ENCODE measurements at places on chromosomes 12 and 14.

GRCh38 chr12:80168936-80169335, 69.6 kb downstream of the OTOGL start:
- DNase-seq: no peak

GRCh38 chr14:76948213-76948947, 80.1 kb downstream of the IRF2BPL start:
- no peak for DNase-seq

DNA sequence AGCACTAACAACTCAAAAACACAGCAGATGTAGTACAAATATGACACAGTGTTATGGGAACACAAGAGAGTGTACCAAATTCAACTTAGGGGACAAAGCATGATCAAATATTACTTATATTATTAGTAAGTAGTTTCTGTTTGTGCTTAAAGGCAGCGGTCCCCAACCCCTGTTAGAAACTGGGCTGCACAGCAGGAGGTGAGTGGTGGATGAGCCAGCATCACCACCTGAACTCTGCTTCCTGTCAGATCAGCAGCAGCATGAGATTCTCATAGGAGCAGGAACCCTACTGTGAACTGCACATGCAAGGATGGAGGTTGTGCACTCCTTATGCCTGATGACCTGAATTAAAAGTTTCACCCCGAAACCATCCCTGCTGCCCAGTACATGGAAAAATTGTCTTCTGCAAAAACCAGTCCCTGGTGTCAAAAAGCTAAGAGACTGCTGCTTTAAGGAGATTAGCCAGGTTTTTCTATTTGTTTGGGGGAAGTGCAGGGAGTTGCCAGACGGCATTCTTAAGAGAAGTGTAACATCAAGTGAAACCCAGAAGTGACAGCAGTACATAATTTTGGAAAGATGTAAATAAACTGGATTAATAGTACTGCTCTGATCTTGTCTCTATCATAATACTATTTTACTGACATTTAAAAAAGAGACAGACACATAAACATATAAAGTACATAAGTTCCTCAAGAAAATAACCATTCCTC, 26.7 kb downstream of the GTF2A1 start:
- no peak for DNase-seq

DNA sequence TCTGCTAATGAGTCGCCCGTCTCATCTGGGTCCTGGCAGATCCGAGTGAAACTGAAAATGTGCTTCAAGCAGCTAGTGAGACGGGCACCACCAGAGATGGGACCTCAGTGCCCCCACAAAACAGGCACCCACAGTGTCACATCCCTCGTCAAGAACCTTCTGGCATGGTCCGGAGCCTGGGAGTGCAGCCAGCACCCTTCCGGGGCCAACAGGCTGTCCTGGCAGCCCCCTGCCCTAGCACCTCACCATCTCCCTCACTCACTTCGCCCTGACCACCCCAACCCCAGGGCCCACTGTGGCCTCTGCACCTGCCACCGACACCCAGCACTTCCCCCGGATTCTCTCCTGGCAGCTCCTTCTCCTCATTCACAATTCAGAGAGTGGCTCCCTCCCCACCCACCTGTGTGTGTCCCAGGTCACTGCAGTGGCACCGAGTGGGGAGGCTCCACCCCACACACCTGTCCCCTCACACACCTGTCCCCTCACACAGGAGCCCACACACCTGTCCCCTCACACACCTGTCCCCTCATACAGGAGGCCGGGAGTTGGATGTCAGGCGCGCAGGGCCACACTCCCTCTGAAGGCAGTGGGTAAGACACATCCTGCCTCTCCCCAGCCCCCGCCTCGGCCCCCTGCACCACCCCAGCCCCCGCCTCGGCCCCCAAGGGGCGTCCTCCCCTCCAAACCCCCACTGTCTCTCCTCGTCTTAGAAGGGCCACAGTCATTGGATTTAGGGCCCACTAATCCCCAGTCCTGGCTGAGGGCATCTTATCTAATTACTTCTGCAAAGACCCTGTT, 7.9 kb downstream of the GALNT9 start:
- no peak for DNase-seq

- no peak for DNase-seq
Observed at GRCh38 chr12:59733200-59733599, 137.4 kb downstream of the SLC16A7 start.

DNA sequence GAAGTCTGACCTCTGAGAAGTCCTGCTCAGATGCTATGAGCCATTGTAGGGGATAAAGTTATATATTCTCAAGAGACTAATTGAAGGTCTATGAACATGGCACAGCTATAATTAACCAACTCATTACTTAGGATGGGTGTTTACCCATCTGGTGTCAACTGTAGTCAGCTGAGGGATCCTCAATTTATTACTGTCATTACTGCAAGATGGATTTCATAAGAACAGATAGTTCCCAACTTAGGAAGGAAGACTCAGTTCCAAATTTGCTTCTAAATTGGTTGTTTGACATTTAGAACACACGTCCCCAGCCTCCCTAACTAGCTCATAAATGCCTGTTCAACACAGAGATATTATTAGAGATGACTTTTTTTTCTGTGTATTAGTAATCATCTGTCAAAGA, 81.4 kb downstream of the FRMD6 start:
- DNase-seq: no peak

DNA sequence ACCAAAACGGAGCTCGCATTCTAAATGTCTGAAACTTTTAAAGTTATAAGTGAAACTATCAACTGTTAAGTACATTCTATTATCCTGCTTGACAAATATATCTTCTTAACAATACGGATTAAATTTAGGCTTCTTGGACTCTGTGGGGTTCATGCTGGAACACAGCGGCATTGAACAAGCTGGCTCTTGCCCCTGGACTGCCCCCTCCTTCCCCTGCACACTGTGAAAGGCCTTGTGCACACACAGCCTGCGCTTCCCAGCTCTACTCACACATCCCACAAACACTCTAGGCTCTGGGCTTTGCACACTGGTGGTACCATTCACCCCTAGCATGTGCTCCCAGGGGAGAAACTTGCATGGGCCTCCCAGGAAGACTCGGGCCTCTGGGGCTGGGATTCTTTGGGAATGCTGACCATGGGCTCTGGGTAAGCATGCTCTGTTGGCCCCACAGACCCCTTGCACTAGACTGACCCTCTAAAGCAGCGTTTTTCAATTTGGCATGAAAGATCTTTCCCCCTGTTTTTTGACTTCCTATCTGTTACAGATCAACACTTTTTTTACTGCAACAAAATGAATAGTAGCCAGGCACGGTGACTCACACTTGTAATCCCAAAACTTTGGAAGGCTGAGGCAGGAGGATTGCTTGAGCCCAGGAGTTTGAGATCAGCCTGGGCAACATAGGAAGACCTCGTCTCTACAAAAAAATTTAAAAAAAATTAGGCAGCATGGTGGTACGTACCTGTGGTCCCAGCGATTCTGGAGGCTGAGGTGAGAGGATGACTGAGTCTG, 96.2 kb upstream of the CPM start:
- DNase-seq: no peak

GRCh38 chr14:67943947-67944346, 124.4 kb downstream of the RAD51B start:
- DNase-seq: peak; percentile 92

DNA sequence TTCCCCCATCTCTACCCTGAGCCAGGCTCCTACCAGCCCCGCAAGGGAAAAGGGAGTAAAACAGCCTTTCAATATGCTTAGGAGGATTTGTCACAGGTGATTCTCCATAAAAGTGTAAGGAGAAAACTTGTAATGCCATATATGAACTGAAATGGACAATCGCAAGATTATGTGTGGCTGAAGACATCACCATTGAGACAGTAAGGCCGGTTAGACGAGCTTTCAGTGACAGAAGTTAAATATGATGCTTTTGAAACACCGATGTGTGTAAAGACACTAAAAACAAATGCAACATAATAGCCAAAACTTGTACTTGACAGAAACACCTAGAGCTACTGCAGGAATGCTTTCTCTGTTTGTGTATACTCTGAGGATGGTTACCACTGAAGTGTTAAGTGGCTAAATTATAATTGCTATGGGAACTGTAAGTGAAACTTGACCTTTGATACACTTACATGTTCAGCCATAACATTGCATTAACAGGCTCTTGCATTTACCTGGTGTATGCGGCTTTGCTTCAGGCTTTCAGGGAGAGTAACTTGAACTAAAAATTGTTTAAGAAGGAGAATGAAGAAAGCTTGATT, 42.3 kb downstream of the FAR2 start:
- DNase-seq: no peak

DNA sequence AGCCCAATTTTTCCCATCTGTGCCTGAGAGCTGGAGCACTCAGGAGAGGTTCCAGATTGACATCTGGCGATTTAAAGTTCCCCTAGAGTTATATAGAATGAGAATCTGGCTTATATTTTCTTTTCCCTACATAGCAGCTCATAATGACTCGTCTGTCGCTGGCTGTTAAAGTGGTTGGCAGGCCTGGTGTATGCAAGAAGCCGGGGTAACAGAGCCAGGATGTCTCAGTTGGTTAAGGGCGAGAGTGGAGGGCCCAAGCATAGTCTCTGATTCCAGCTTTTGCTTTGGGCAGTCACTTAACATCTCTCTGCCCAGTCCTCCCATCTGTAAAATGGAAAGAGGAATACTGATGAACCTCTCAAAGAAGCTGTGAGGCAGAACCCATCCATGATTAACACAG, 751.6 kb downstream of the NOVA1 start:
- no peak for DNase-seq

DNA sequence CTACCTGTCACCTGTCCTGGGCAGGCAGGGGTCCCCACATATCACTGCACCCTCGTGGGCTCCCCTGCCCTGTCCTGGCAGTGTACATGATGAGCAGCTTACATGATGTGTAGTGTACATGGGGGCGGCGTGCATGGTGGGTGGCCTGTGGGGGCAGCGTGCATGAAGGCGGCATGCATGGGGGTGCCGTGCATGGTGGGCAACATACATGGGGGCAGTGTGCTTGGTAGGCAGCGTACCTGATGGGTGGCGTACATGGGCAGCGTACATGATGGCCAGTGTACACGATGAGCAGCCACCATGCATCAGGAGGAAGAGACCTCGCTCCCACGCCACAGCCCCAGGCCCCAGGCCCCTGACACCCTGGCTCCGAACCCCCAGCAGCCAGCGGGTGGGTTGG, 266.3 kb downstream of the CACNA1C start:
- DNase-seq: no peak

DNA sequence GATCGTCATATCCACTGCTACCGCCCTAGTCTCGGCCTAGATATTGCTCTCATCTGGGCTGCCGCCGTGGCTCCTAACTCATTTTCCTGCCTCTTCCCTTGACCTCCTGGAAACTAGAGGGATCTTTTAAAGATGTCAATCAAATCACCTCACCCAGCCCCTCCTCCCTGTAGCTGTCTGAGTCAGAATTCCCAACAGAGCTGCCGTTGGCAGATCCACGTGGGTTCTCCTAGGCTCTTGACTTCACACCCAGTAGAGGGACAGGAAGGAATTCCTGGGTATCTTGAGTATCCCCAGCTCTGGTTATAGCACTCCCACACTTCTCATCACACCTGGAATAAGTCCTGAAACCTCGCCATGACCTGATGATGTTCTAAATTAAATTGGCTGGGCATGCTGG, 11.9 kb downstream of the TGFB3 start:
- DNase-seq: no peak

DNA sequence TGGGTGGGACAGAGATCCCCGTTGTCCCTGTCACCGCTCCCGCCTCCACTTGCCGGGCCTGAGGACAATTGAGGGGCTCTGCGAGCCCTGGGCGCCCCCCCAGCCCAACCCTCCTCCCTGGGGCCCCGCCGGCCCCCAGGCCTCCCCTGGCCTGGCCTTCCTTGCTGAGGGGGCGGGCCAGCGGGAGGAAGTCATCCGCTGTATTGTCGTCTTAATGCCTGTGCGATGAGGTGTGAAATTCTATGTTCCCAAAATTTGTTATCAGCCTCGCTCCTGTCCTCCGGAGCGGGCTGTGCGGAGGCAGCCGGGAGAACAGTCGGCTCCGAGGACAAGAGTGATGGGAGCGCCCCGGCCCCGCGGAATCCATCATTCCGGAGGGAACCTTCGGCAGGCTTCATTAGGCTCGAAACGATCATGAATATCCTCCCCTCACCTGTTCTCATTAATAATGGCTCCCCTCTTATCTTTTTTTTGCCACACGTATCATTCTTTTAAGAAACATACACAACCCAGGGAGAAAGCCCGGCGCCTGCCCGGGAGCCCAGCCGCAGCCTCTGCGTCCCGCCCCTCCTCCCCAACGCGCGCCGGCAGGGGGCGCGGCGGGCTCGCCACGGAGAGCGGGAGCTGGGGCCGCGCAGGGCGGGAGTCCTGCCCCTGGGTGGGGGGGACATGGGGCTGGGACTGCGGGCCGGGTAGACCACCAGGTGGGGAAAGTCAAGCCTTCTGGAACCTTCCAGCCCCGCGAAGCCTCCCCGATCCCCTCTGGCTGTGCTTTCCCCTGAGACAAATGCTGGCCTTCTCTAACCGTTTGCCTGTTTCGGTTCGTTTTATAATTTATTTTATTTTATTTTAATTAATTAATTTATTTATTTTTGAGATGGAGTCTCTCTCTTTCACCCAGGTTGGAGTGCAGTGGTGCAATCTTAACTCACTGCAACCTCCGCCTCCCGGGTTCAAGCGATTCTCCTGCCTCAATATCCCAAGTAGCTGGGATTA, 17.1 kb upstream of the DLK1 start:
- DNase-seq: peak; percentile 63

- no peak for DNase-seq
Observed at GRCh38 chr12:27593266-27593665, 69.3 kb downstream of the PPFIBP1 start.

- DNase-seq: peak; percentile 88
Observed at GRCh38 chr12:91180582-91181395, 1.8 kb downstream of the DCN start.

- DNase-seq: peak; percentile 89
Observed at GRCh38 chr12:55619354-55620138, 17.1 kb upstream of the OR10P1 start.

GRCh38 chr12:118714051-118714460, 267.3 kb upstream of the SRRM4 start:
- DNase-seq: no peak

DNA sequence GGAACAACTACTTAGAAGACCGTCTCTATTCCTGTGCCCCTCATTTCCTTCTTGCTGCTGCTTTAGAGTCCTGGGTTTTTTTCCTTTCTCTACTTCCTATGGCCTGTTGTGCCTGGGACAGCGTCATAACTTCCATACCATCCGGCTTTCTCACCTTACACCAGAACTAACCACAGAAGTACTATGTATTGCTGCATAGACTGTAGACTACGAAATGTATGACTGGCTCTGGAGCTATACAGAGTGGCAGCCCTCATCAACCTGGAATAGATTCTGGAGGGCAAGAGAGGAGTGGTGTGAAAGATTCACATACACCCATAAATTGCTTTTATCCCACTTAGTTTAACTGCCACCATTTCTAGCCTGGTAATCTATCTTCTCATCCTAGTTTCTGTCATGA, 16.9 kb upstream of the SRP54 start:
- no peak for DNase-seq

GRCh38 chr12:49287876-49288275, 7.1 kb upstream of the PRPH start:
- no peak for DNase-seq

DNA sequence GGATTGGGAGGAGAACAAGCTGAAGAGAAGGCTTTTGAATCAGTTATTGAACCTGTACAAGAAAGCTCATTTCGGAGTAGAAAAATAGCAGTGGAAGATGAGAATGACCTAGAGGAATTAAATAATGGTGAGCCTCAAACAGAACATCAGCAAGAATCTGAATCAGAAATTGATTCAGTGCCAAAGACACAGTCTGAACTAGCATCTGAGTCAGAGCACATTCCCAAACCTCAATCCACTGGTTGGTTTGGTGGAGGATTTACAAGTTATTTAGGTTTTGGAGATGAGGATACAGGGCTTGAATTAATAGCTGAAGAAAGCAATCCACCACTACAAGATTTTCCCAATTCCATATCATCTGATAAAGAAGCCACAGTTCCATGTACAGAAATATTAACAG, 13.5 kb downstream of the MIA2 start:
- DNase-seq: no peak

- no peak for DNase-seq
Observed at GRCh38 chr12:95413576-95413975, 60.4 kb upstream of the METAP2 start.

Data from muscle of arm (tissue), 14 donors.